ENCODE measurements at places on chromosomes 1 and 21.

GRCh38 chr1:151898519-151898991 lies 10.8 kb downstream of the THEM4 start:
- peak; percentile 44 for DNase-seq

DNA sequence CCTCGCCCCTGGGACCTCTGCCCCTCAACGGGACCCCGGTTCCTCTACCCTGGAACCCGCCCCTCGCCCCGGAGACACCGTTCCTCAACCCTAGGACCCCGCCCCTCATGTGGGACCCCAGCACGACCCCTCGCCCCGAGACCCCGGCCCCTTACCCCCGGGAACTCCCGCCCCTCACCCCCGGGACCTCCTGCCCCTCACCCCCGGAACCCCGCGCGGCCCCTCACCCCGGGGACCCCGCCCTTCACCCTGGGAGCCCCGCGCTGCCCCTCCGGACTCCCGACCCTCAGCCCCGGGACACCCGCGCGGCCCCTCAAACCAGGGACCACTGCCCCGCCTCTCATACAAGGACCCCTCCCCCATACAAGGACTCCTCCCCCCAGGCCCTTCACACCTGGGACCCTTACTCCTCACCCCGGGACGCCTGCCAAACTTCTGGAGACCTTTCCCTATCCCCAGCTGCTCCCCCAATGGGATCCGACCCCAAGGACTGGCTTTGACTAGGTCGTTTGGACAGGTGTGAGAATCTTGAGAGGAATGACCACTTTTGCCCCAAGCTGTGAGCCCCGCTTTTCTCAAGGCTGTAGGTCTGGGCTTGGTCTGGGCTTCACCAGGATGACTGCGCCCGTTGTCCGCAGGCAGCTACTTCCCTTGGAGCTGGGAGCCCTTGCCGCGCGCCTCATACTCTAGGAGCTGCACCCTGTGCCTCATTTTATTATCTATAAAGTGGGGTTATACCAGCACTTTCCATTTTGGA lies 843 bp downstream of the DIP2A start:
- peak; percentile 2 for DNase-seq

GRCh38 chr1:25799935-25800702 lies at the start of gene SELENON:
Gene SELENON (plus strand): TSS chr1:25800193. CDS start chr1:25800231, 38 bp downstream.
- DNase-seq, result no peak

DNA sequence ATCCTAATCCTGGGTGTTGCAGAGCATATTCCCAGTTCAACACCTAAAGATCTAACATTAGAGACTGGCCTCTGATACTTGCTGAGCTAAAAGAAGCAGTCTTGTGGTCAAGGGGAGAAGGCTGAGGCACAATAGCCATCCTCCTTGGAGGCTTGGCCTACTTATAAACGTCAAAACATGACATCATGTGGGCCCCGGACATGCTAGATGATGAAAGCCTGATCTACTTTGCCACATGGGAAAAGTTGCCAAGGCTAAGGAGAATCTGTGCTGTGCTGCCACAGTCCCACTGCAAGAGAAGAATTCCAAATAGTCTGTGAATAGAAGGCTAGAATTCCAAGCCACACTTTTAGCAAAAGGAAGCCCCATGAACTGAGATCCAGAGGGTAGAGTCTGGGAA lies 43.9 kb upstream of the SAMD13 start:
- no peak for DNase-seq

DNA sequence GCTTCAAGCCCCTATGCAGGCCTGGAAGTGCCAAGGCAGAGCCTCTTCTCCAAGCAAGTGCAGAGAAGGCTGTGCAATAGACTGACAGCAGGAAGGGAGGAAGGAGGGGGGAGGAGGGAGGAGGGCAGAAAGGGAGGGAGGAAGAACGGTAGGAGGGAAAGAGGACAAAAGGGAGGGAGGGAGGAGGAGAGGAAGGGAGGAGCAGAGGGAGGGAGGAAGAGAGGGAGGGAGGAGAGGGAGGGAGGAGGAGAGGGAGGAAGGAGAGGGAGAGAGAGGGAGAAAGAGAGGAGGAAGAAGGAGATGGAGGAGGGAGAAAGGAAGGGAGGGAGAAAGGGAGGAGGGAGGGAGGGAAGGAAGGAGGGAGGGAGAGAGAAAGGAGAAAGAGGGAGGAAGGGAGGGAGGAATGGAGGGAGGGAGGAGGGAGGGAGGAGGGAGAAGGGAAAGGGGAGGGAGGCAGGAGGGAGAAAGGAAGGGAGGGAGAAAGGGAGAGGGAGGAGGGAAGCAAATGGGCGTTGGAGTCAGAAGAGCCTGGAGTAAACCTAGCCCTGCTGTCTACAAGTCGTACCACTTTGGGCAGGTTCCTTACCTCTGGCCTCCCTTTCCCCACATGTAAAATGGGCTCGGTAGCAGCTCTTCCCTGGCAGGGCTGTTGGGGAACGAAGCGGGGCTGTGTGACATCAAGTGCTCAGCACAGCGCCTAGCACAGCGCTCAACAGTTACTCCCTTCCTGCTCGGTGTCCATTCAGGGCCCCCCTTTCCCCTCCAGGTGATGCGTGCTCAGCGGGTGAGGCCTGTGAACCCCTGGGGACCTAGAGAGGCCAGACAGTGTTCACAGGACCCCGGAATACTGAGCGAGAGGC lies 244.6 kb downstream of the NPHP4 start:
- DNase-seq, result no peak

Measured in activated CD4-positive, alpha-beta T cell treated with anti-CD3 and anti-CD28 coated beads, Interleukin-2, amount 50 U/mL, for 4 hours (primary cell).